Right cardiac atrium (tissue), 5 donors: ENCODE measurements at places on chromosomes 1 and 21.

DNA sequence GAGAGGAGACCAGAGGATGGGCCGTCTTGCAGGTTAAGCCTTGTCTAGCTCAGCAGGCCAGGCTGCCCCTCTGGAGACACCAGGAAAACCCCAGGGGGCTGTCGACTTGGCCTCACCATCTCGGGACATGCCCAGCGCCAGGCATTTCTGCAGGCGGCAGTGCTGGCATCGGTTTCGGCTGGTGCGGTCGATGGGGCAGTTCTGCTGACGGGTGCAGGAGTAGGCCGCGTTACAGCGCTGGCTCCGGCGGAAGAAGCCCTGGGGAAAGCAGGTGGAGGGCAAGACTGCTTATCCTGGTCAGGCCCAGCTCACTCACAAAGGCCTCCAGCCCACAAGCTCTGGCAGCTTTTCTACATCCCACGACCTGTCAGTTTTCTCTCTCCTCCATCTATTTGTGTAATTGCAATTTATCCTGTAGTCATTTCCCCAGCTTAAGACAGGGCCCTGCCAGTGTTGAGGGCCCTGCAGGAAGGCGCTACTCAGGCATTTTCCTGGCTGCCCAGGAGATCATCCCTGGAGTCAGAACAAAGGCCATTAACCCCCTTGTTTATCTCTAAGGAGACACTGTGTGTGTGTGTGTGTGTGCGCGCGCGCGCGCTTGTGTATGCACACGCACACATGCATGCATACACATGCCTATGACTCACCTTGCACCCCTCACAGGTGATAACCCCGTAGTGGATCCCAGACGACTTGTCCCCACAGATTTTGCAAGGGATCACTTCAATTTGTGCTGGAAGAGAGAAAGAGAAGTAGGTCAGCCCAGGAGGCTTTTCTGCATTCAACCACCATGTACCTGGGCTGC is 11.5 kb upstream of the LINGO4 start:
- no peak for DNase-seq

DNA sequence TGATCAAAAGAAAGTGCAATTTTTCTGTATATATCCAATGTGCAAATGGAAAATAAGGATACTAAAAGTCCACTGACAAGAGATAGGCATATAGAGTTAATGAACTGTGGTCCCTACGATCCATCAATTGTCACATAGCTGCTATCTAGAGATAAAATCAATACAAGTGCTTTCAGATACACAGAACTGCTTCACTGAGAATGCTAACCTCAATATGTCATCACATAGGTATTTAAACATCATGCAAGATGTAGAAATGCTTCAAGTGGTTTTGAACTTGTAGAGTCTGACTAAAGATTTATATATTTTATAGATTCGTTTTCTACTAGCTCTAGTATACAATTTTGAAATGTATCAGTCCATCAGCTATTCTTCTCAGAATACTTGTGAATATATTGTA is 1604.7 kb downstream of the PLA2G4A start:
- DNase-seq: no peak

GRCh38 chr1:108503062-108503733 is 53.1 kb downstream of the NBPF6 start:
- no peak for DNase-seq

DNA sequence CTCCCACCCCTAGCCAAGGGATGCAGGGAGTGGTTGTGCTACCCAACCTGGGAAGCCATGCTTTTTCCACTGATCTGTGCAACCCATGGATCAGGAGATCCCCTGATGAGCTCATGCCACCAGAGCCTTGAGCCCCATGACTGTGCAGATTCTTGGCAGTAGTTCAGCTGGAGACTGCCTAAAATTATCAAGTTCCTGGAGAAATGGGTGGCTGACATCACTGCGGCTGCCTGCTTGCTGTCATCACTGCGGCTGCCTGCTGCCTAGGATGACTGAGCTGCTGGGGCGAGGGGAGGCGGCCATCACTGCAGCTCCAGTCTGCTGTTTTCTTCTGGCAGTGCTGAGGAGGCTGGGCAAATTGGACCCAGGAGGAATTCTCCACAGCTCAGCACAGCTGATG is 159.2 kb downstream of the AGBL4 start:
- DNase-seq: no peak
